SW 1271 (cell line): ENCODE measurements at places on chromosomes 7 and 10.

DNA sequence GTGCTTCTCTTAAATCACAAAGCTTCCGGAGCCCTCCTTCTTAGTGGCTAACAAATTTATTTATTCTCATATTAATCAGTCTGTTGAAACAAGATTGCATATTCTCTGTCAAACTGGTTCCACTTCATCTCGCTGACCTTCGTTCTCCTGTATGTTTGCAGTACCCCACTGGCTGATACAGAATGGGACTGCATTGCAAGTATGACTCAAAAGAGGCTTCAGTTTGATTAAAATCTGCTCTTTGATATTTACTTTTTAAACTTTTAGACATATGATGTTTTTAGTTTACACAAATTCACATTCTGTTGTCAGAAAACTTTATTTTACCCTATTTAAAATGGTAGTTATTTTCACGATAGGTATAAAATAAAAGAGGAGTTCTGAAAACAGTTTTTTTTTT lies 14.3 kb upstream of the ARHGAP12 start:
- no peak for DNase-seq

DNA sequence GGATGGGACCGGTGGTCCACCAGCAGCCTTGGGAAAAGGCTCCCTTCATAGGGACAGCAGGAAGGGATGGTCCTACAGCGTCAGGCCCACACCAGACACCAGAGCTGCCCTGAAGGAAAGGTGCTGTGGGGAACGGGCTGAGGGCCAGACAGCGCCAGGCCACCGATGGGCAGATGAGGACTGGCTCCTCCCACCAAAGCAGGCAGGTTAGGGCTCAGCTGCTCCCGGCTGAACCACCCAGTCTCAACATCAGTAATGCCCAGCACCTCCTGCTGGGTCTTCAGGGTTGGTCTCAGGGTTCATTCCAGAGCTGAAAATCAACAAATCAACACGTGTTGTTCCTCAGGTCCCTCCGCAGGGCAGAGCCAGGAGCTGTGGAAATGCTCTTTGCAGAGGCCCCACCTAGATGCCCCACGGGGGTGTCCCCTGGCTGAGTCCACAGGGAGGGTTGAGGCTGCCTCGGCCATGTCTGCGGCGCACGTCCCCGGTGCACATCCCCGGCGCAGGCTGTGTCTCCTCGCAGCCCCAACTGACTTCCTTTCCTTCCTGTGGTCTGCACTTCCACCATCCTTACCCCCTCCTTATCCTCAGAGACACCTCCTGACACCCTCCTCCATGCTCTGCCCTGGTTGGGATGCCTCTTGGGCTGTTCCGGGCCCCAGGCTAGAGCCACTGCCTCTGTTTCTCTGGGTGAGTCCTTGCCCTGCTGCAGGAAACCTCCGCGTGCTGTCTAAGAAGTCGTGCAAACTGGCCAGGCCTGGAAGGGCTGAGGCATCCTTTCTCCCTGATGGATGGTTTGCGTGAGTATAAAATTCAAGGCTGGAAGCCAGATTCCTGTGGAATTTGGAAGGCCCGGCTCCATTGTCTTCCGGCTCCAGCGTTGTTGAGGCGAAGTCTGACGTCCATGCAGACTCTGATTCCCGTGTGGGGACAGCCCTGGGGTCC lies 32.8 kb upstream of the CFAP46 start:
- DNase-seq, result no peak

DNA sequence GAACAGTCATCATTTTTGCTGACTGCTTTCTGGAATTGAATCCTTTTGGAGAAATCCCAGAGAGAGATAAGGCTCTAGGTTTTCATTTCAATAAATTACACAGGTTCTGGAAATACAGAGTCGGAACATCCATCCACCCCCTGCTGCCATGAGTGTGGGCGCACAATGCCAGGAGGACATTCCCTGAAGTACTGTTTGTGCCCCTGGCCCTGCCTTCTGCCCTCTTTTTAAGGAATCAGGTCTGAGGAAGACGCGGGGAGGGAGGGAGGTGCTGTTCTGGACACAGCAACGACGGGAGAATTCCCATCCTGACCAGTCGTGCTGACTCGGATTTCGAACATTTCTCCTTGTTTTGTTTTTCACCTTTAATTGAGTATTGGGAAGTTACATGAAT lies 69.0 kb downstream of the SEC61G start:
- no peak for DNase-seq

DNA sequence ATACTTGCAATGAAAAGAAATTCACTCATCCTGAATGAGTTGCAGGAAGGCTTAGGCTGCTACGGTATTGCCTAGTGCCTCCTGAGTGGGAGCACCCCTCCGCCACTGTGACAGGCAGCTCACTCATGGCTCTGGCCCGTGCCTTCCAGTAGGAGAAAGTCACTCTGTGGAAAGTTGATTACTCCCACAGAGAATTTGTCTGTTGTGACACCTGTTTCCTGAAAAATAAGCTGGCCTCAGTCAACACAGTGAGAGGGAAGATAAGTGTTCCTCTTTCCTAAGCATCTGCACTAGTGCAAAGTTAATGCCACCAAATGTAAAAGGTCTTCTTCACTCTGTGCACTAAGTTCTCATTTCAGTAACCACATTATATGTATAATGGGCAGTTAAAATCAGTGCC lies 158.8 kb upstream of the INHBA start:
- DNase-seq, result no peak

GRCh38 chr7:50262916-50263690 lies 41.4 kb upstream of the IKZF1 start:
- DNase-seq, result no peak

- no peak for DNase-seq
Measured at GRCh38 chr7:33639552-33640197, 265.7 kb upstream of the BMPER start.

GRCh38 chr10:88592906-88593305 lies 6.3 kb downstream of the LIPJ start:
- no peak for DNase-seq
